ENCODE measurements at places on chromosomes 7 and 10.

DNA sequence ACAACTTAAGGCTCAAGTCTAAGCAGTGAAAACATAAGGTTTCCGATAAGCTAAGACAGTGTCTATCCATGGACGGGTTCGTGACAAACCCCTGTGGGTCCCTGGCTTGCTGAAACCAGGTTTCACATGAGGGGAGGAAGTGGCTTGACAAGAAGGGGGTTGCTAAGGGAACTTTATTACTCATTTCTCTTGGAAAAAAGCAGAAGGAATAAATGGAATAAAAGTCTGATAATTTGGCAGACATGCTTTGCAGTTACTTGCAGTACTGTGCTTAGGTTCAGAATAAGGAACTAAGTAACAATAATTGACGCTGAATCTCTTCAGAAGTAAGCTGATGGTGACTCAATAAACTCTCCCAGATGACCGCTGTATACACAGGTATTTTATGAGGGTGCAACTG lies 34.7 kb downstream of the RBM17 start:
- DNase-seq, result no peak

- no peak for DNase-seq
These were observed 489.8 kb downstream of the NEBL start for GRCh38 chr10:20407357-20407756.

DNA sequence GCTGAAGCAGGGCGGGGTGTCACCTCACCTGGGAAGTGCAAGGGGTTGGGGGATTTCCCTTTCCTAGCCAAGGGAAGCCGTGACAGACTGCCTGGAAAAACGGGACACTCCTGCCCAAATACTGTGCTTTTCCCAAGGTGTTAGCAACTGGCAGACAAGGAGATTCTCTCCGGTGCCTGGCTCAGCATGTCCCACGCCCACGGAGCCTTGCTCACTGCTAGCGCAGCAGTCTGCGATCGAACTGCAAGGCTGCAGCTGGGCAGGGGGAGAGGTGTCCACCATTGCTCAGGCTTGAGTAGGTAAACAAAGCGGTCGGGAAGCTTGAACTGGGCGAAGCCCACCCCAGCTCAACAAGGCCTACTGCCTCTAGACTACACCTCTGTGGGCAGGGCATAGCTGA lies 80.9 kb upstream of the DNAJB12 start:
- no peak for DNase-seq

GRCh38 chr7:112255388-112255720 lies 48.9 kb downstream of the ZNF277 start:
- DNase-seq, result no peak

GRCh38 chr7:44735403-44736165 lies 13.1 kb upstream of the ZMIZ2 start:
- DNase-seq, result peak; percentile 97

- DNase-seq, result peak; percentile 82
These were observed 9.9 kb downstream of the TAS2R41 start for GRCh38 chr7:143487566-143487965.

- peak; percentile 24 for DNase-seq
These were observed 166.3 kb downstream of the RNF133 start for GRCh38 chr7:122532406-122533269.

DNA sequence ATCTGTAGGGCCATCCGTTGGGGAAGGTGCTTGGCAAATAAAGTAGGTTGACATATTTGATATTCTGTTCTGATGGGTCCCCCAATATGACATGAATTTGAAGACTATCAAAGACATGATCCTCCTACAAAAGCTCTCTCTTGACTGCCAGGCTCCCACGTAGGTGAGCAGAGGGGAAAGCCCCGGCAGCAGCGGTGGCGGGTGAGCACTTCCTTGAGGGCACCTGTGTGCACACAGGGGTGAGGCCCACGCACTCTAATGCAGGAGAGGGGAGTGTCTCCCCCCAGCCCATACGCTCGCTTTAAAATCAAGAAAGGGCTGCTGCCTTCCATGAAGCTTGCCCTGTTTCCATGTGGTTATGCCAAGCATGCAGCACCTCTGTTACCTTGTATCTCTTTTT lies 100.4 kb downstream of the TAX1BP1 start:
- no peak for DNase-seq

GRCh38 chr7:94556028-94556427 lies 46.4 kb downstream of the CASD1 start:
- no peak for DNase-seq

DNA sequence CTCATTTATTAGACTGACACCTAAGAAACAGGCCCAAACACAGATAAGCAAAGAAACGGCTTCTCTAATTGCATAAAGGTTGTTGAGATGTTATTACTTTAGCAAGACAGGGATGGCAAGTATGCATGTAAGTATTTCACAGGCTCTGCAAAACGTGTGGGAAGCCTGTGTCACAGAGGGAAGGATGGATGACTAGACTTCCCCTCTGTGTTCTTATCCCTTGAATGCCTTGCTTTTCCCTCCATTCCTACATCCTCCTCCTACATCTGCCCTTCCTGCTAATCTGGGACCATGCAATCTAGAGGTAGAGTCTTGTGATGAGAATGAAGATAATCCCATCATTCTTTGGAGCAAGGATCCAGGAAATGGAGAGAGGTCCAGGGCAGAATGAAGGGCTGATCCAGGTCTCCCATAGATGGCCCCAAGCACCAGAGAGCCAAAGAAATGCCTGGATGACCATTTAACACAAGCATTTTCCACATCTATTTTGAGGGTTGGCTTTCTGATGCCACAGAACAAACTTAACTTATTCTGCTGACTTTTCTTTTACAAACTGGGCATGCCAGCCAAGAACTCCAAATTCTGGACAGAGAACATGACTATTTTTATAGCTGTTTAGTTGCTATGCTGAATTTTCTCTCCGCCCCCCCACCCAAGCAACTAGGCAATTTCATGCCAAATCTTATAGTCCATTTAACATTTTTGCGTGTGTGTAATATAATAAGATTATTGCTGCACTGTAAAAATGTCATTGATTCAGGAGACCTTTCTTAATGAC lies 48.1 kb downstream of the NRP1 start:
- no peak for DNase-seq

- DNase-seq, result no peak
These were observed 38.9 kb upstream of the ANKRD1 start for GRCh38 chr10:90959826-90960225.

- DNase-seq, result peak; percentile 79
These were observed 234.6 kb upstream of the CCDC6 start for GRCh38 chr10:60140651-60141632.

DNA sequence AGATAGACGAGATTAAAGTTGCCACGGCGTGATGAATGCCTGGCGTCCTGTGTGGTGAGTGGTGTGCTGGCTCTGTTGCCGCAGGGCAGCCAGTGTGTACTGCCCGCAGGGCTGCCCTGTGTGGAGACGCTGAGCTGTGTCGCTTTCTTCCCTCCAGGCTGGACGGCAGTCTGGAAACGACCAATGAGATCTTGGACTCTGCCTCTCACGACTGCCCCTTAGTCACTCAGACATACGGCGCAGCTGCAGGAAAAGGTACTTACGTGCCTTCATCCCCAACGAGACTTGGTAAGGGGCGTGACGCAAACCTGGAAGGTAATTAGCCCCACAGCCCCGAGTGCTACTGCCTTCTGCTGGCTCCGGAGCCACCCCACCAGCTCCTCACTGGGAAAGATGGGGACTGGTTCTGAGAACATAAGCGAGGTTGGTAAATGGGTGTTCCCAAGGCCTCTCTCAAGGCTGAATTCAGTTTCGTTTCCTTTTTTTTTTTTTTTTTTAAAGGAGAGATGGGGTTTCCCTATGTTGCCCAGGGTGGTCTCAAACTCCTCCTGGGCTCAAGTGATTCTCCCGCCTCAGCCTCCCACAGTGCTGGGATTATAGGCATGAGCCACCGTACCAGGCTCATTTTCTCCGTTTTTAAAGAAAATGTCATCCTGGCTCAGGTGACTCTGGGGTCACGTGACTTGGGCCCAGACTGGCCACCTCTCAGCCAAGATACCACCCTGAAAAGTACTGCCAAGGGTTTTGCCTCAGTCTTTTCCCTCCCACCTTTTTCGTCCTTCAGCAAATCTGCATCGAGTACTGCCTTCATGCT lies 39.6 kb downstream of the WIPI2 start:
- DNase-seq, result no peak

DNA sequence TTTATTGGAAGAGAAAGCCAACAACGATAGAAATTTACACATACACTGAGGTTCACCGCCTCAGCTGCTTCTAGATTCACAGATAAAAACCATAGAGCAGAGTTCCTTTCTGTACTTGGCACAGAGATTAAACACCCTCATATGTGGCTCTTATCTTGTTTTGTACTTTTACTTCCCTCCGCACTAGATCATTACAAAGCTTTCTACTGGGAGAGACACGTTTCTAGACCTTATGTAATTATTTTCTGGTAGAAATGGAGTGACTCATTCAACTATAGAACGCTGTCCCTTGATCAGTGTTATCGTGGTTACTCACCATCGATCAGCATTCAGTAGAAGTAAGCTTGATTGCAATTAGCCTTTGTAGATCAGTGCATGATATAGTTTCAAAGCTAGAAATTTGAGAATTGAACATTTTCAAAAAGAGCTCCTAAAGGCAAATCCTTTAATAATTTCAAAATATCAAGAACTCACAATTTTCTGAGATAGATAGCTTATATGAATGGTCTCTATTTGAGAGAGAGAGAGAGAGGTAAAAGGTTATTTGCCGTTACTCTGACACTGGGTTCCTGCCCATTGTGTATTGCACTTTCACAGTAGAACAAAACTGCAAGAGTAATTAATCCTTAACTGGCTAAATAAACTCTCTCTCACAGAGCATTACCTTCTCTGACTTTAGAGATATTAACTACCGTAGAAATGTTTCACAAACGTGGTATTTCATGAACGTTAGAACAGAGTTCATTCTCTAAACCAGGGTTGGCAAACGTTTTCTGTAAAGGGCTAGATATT lies 26.1 kb upstream of the DNAJC1 start:
- peak; percentile 67 for DNase-seq

DNA sequence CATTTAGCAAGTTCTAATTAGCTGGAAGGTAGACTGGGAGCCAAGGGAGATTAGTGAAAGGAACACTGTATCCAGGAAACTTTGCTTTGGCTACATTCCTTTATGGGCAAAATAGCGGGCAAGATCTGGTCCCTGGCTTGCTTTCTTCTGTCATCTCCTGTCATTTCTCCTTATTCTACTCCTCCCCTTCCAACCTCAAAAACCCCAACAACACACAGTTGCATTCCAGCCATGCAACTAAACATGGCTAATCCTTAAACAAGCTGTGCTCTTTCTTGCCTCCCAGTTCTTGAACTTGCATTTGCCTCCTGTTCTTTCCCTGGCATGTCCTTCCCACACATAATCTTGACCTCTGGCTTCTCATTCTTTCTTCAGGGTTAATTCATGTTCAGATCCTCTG lies 59.5 kb upstream of the CDCA7L start:
- DNase-seq, result no peak

- peak; percentile 25 for DNase-seq
These were observed 26.1 kb downstream of the KLRG2 start for GRCh38 chr7:139457153-139457946.

DNA sequence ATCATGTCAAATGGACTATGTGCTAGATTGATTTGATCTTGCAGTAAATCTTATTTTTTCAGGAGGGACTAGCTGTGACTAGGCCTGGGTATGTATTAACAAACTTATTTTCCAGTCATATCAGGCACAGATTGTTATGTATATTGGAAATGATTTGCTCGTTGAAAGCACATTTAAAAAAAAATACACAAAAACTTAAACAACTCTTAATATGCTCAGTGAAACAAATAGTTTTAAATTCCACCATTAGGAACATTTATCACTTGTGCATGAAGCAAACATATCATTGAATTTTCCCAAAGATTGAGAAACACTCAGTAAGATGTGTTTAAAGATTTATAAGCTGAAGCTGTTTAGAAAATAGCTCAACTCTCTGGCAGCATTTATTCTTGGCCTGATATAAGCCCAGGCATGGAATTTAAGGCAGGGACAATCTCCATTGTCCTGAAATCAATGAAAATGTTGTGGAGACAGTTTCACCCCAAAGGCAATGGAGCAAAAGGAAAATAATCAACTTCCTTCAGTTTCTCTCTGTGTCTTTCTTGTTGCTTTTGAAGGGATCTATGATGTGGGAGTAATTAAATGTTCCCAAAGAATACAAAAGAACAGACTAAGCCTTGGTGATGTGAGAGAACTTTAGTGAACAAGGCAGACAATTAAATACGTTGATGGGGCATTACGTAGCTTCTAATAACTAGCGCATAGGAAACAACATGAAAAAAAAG lies 250.3 kb downstream of the GPR37 start:
- no peak for DNase-seq

- DNase-seq, result peak; percentile 91
These were observed 83.5 kb upstream of the PRKG1 start for GRCh38 chr10:50990568-50991455.

DNA sequence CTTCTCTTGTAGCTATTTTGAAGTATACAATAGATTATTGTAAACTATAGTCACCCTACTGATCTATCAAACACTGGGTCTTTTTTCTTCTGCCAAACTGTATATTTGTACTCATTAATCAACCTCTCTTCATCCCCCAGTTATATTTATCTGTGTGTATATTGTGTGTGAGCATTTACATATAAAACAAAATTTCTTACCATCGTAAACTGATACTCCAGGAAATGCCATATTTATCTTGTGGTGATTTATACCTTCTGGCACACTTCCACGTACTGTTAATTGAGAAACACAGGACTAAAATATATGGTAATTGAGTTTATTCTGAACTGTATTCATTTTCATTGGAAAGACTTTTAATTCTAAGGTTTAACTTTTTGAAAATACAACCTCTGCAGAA lies 18.9 kb downstream of the ANLN start:
- peak; percentile 56 for DNase-seq

DNA sequence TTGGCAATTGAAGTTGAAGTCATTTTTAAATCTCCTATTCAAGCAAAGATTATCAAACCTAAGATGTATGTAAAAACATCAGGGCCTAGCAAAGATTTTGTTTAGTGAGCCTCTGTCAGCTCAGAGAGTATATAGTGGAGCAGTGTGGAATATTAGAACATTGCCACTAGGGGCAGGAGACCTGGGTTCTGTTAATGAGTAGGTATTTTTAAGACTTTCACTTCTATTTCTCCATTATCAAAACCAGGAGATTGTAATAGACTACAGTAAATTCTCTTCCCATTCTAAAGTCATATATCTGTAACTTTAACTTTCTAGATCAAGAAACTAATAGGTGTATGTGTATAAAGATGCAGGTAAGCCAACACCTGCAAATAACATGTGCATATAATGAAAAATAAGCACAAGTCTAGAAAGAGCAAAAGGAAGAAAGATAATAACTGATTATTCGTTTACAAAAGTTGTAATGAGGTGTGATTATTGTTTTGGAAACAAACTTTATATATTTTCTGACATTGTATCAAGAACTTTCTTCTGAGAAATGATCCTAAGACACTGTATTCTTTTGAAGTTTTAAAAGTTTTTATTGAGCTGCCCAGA lies 64.4 kb downstream of the KCND2 start:
- DNase-seq, result peak; percentile 3

DNA sequence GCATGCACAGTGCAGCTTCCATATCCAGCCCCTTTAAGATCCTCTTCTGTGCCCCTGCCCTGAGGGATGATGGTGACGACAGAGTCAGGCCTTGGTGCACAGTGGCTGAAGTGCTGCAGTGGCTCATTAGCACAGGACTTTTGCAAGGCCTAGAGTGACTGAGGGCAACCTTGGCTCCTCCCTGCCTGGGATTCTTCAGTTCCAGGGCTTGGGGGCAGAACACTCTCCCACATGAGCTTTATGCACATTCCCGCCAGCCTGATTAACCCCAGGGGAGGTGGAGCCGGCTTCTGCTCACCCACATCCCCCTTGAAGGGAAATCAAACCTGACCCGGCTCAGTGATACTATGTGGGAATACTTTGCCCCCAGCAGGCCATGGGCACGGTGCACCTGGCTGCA lies 253.4 kb downstream of the GALNT17 start:
- no peak for DNase-seq

GRCh38 chr7:36016648-36017047 lies 136.4 kb upstream of the EEPD1 start:
- no peak for DNase-seq

- DNase-seq, result peak; percentile 55
These were observed 182.6 kb upstream of the CXCL12 start for GRCh38 chr10:44567471-44567870.
